ENCODE measurements at places on chromosomes 13 and 19. TPM values are rescaled to one million over a fixed set of nuclear protein-coding genes. Genes with fewer than 3 reads are reported as not detected.

Gene SYT5
- not detected for total RNA-seq

Gene SHC2
- 139 TPM for total RNA-seq

DNA sequence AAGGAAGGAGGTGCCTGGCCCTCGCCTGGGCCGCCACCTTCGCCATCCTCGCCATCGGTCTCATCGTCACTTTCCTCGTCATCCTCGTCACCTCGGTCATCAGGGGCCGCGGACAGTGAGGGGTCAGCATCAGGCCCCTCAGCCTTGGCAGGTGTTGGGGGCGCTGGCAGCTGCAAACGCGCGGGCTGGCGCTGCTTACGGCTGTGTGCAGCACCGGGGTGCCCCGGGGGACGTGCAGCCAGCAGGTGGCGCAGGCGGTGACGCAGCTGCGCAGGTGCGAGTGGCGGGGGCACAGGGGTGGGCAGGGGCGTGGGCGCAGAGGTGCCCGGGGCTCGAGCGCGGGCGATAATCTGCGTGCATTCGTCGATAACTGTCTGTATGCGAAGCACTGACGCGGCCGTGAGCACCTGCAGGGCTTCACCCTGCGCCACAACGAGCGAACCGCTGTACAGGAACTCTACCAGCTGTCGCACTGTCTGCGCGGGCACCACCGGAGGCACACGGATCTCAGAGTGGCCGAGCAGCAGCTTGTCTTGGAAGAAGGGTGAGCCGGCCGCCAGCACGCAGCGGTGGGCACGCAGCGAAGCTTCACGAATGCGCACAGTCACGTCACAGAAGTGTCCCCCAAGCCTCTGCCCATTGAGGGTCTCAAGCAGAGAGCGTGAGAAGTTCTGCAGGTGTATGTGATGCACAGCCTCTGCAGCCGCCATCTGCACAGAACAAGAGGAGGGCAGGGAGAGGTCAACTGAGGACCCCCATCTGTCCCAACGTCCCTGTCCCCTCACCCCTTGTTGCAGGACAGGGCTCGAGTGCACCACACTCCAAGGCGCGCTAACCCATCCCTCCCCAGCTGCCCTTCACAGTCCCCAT lies 2.4 kb downstream of the ZBTB45 start:
- no peak for DNase-seq

GRCh38 chr19:11539495-11540365 lies 1.1 kb downstream of the CNN1 start:
- DNase-seq = no peak

GRCh38 chr13:26861941-26862340 lies 101.4 kb upstream of the GPR12 start:
- no peak for DNase-seq

All from mucosa of gallbladder (tissue), 1 donor.